ENCODE measurements at places on chromosomes 4 and X. TPM values are rescaled to one million over a fixed set of nuclear protein-coding genes. Genes with fewer than 3 reads are reported as not detected.

DNA sequence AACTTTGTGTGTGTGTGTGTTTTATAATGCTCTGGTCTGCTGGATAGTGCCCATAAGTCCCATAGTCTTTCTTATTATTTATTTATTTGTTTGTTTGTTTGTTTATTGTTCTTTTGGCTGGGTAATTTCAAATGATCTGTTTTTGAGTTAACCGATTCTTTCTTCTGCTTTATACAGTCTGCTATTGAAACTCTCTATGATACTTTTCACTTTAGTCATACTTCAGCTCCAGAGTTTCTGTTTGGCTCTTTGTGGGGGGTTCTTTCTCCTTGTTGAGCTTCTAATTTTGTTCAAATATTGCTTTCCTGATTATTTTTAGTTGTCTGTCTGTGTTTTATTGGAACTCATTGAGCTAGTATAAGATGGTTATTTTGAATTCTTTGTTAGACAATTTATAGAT is 10.0 kb downstream of the CXCL3 start:
- DNase-seq = no peak
- H3K27ac ChIP-seq = no peak overlapping the region
- no peaks in the 10 kb centered on the region for H3K36me3 ChIP-seq

DNA sequence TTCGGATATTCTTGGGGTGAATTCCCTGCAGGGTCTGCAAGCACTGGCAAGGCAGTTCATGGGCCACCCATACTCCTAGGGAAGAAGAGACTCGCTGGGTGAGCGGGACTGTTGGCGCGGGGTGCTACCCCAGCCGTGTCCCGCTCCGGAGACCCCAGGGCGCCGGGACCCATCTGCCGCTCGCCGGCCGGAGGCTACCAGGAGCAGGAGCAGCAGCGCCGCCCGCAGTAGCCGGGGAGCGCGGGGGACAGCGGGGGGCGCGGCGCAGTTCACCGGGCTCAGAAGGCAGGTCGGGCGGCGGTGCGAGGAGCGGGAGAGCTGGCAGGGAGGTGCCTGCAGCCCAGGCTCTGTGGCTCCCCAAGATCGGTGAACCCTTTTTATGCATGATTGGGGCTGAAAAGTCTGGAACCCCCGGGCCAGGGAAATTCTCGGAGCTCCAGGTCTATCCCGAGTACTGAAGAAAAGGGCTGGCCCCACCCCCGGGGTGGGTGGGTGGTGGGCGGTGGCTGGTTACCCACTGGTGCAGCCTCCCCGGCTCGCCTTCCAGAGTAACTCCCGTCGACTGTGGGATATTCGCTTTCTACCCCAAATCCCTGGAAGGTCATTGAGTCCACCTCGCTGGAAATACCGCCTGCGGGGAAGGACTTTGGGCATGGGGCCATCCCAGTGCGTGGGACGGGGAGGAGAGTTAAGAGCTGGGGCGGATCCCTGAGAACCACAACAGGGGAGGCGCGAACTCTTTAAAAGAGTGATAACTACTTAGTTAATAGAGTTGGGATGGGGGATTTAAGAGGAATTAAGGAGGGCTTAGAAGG is 37.6 kb downstream of the PF4 start:
- peak overlapping the region; percentile 34 for H3K4me3 ChIP-seq
- no peaks in the 10 kb centered on the region for H3K36me3 ChIP-seq
- H3K27me3 ChIP-seq = no peaks in the 10 kb centered on the region
- no peak overlapping the region for H3K27ac ChIP-seq
- DNase-seq = peak; percentile 51

GRCh38 chr4:147851135-147851534 is 119.2 kb downstream of the ARHGAP10 start:
- peak overlapping the region; percentile 92 for H3K27ac ChIP-seq
- H3K27me3 ChIP-seq = no peaks in the 10 kb centered on the region
- DNase-seq = no peak
- H3K36me3 ChIP-seq = no peaks in the 10 kb centered on the region

The HTT gene
- polyA plus RNA-seq = 45.2 TPM

DNA sequence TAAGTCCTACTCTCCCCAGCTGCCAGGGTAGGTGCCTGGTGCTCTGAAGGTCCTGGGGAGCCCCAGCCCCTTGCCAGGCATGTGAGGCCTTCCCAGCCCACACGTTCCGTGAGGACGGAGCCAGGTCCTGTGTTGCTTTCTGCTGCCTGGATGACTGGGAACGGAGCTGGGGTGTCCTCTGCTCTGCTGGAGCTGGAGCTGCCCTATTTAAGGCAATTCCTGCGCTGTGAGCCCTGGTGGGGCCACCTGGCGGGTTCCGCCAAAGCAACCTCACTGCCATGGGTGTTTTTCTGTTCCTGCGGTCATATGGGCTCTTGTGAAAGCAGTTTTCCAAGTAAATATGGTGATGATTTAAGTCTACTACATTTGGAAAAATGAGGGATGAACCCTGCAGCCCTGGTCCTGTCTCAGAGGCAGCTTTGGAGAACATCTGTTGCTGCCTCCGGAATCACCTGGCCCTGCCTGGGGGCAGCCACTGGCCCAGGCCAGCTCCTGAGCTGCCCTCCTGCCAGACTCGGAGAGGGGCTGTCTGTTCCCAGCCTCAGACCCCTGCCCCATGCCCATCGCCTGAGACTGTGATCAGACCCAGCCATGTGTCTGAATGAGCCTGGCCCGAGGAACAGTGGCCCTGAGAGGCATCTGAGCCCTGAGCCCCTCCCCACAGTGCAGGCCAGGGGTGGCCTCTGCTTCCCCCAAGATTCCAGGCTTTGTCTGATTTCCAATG is 33.2 kb downstream of the FGFRL1 start:
- no peaks in the 10 kb centered on the region for H3K36me3 ChIP-seq
- H3K27me3 ChIP-seq = no peaks in the 10 kb centered on the region
- H3K27ac ChIP-seq = no peak overlapping the region
- H3K4me1 ChIP-seq = peaks cover 12% of the 10 kb centered on the region

The MAGIX gene
- 0.90 TPM for polyA plus RNA-seq

DNA sequence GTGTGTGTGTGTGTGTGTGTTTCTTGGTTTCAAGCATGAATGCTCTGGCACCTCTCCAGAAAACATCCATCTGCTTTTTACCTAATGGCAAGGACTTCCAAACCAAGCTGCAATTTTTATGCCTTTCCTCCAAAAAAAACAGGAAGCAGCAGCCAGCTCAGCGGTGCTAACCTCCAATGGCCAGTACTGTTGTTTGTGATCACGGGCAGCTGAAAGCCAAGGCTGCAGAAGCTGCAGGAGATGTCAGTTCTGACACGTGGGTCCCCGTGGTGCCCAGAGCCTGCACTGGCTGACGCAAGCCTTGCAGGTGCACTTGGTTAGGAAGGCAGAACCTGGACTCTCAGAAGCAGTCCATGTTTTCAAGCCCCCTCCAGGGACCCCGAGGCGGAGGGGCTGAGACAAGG is 313.6 kb upstream of the DDX53 start:
- H3K27ac ChIP-seq = no peak overlapping the region
- no peaks in the 10 kb centered on the region for H3K36me3 ChIP-seq
- DNase-seq = peak; percentile 17
- no peaks in the 10 kb centered on the region for H3K27me3 ChIP-seq

DNA sequence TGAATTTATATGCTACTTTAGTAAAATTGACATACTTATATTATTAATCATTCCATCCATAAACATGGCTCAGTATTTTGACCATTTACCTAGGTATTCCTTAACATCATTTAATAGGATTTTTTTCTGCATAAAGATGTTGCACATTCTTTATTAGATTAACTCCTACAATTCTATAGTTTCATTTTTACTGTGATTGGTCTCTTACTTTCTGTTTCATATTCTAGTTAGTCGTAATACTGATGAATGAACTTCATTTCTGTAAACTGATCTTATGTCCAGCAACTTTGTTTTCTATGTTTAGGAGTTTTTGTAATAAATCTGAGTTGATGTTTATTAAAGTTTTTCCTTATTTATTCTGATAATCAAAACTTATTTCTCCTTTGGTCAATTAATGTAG is 278.2 kb upstream of the CXXC4 start:
- no peaks in the 10 kb centered on the region for H3K27me3 ChIP-seq
- no peaks in the 10 kb centered on the region for H3K36me3 ChIP-seq
- H3K4me3 ChIP-seq = no peak overlapping the region
- no peak for DNase-seq

GRCh38 chrX:141220342-141221008 is 21.8 kb downstream of the SPANXC start:
- no peaks in the 10 kb centered on the region for H3K36me3 ChIP-seq
- H3K4me3 ChIP-seq = no peak overlapping the region
- DNase-seq = no peak
- no peaks in the 10 kb centered on the region for H3K27me3 ChIP-seq
- no peaks in the 10 kb centered on the region for H3K4me1 ChIP-seq

The SULT1B1 gene
- polyA plus RNA-seq = 0.34 TPM

DNA sequence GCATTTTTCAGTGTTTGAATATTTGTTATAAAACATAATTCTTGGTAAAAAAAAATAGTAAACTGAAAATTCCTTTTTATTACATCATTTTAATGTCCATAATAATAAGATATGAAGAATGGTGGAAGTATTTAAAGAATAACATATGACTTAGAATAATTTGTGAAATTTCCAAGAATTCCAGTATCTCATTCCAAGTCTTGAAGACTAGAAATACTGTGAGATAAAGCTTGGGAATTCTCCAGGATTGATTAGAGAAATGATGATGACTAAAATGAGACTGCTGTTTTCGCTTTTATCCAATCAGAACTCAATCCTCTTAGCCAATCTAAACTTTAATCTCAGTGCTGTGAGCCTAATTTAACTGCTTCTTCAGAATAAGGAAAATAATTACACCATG is 184.2 kb upstream of the HCCS start:
- DNase-seq = no peak
- H3K4me3 ChIP-seq = no peak overlapping the region
- no peaks in the 10 kb centered on the region for H3K36me3 ChIP-seq
- no peak overlapping the region for H3K27ac ChIP-seq
- H3K27me3 ChIP-seq = no peaks in the 10 kb centered on the region

DNA sequence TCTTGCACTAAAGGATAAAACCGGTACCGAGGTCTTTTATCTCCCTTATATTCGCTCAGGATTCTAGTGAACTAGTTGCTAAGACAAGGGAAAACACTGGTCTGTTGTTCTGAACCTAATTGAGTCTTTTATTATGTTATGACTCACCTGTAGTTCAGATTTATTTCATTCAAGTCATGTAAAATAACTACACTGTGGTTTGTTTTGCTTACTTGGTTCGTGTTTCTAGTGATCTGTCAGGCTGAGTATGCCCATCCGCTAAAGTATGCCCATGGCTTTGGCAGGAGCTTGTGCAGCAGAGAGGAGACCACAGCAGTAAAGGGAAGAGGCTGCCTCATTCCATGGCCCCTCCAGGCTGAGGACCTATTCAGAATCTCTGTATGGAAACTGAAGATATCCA is 126.1 kb downstream of the AFF1 start:
- no peaks in the 10 kb centered on the region for H3K27me3 ChIP-seq
- H3K27ac ChIP-seq = no peak overlapping the region
- no peak overlapping the region for H3K4me3 ChIP-seq
- H3K36me3 ChIP-seq = no peaks in the 10 kb centered on the region
- peaks cover 8% of the 10 kb centered on the region for H3K4me1 ChIP-seq

The SPANXB1 gene
- 59.5 TPM for polyA plus RNA-seq

DNA sequence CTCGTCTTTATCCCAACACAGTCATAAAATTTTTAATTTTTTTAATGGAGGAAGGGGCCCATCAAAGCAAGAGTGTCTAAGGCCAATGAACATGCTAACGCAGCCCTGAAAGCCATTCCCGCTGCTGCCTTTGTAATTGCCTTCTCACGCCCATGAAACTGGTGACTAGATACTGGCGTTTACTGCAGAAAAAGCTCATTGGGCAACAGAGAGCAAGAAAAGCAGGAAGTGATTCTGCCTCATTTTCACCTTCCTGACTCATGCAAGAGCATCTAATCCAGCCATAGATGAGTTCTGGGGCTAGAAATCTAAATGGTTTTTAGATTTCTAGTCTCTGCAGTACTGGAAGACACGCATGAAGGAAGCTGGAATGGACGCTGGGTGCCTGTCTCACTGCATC is 72.5 kb downstream of the ANXA3 start:
- H3K27ac ChIP-seq = no peak overlapping the region
- H3K27me3 ChIP-seq = no peaks in the 10 kb centered on the region
- H3K4me3 ChIP-seq = no peak overlapping the region
- DNase-seq = no peak

The C1GALT1C1 gene
- 23.4 TPM for polyA plus RNA-seq

The RAPGEF2 gene
- polyA plus RNA-seq = 18.1 TPM

- no peaks in the 10 kb centered on the region for H3K4me1 ChIP-seq
- no peak for DNase-seq
- H3K36me3 ChIP-seq = no peaks in the 10 kb centered on the region
- H3K4me3 ChIP-seq = no peak overlapping the region
- H3K27me3 ChIP-seq = no peaks in the 10 kb centered on the region
- no peak overlapping the region for H3K27ac ChIP-seq
These were observed 27.0 kb upstream of the TMEM131L start for GRCh38 chr4:153438916-153439756.

The XG gene
- 0.88 TPM for polyA plus RNA-seq

- H3K4me3 ChIP-seq = no peak overlapping the region
- H3K36me3 ChIP-seq = no peaks in the 10 kb centered on the region
- DNase-seq = no peak
- no peaks in the 10 kb centered on the region for H3K27me3 ChIP-seq
- no peaks in the 10 kb centered on the region for H3K4me1 ChIP-seq
These were observed 228.1 kb downstream of the ARHGAP24 start for GRCh38 chr4:85703096-85703495.

DNA sequence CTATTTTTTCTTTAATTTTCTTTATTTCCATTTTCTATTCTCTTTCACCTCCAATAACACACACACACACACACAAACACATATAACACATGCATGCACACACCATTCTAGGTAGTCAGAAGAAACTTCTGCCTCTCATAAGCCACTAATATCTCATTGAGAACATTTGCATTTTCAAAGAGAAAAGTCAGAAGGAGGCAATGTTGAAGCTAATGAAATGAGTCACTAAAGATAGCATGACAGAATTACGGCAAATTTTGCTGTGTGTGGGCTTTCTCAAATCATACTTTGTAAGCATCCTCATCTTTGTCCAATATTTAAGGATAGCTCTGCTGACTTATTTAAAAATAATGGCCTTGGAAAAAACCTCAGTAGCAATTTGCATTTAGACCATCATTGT is 291.3 kb downstream of the GUCY2F start:
- H3K4me3 ChIP-seq = no peak overlapping the region
- no peak overlapping the region for H3K27ac ChIP-seq
- no peaks in the 10 kb centered on the region for H3K4me1 ChIP-seq
- H3K27me3 ChIP-seq = no peaks in the 10 kb centered on the region
- H3K36me3 ChIP-seq = no peaks in the 10 kb centered on the region
- no peak for DNase-seq

DNA sequence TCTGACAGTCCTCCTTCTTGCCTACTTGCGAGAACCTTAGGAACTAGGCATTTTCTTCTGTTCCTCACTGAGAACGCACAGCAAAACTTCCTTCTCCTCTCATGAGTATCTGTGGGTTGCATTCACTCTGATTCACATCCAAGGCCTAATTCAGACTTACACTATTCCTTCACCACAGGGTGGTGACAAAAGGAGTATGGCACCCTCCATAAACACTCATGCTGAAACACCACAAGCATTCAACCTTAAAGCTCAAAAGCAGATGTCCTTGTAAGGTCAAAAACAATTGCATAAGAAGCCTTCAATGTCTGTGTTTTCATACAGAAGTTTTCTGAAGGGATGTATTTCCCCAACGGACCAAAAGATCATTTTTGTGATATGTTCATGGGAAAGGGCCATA is 147.3 kb downstream of the CORIN start:
- no peak overlapping the region for H3K27ac ChIP-seq
- no peaks in the 10 kb centered on the region for H3K4me1 ChIP-seq
- H3K4me3 ChIP-seq = no peak overlapping the region

The USP17L15 gene
- polyA plus RNA-seq = not detected

- H3K27me3 ChIP-seq = no peaks in the 10 kb centered on the region
- DNase-seq = peak; percentile 37
- H3K4me1 ChIP-seq = no peaks in the 10 kb centered on the region
- no peak overlapping the region for H3K4me3 ChIP-seq
These were observed 81.2 kb downstream of the APOOL start for GRCh38 chrX:85084770-85085393.
